ENCODE measurements at places on chromosomes 6 and 20.

- DNase-seq = no peak
Measured at GRCh38 chr6:133314947-133315346, 73.8 kb downstream of the EYA4 start.

DNA sequence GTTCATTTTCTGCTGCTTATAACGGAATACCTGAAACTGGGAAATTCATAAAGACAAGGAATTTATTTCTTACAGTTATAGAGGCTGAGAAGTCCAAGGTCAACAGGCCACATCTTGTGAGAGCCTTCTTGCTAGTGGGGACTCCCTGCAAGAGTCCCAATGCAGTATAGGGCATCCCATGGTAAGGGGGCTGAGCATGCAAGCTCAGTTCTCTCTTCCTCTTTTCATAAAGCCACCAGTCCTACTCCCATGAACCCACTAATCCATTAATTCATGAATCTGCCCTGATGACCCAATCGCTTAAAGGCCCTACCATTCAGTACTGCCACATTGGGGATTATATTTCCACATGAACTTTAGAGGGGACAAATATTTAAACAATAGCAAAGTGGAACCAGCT lies 26.5 kb downstream of the CYB5R4 start:
- no peak for DNase-seq

DNA sequence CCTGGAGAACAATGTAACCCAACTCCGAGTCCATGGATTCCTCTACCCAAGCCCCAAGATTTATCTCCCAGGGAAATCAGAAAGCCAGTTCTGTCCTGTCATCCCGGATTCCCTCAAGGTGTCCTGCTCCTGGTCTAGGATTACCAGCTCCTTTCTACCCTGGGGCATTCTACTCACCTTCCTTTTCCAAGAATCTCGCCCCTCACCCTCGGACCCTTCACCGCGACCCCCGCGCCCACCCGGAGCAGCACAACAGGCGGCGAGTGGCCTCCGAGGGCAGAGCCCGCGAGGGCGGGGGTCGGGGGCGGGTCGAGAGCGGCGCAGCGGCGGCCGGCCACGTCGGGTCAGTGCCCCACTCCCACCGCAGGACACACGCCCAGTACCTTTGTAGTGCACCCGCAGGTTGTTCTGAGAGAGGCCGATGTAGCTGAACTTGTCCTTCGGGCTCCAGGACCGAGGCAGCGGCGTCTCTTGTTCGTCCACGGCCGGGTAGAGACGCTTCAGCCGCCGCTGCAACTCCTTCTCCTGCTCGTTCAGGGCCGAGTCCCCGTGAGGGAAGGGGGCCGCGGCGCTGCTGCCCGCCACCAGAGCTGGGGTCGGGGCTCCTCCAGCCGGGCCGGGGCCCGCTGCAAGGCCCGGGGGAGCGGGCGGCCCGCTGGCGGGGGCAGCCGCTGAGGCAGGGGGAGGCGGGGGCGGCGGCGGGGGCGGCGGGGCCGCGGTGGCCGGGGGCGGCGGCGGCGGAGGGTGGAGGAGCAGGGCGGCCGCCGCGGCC lies 897 bp downstream of the RANBP9 start:
- no peak for DNase-seq

DNA sequence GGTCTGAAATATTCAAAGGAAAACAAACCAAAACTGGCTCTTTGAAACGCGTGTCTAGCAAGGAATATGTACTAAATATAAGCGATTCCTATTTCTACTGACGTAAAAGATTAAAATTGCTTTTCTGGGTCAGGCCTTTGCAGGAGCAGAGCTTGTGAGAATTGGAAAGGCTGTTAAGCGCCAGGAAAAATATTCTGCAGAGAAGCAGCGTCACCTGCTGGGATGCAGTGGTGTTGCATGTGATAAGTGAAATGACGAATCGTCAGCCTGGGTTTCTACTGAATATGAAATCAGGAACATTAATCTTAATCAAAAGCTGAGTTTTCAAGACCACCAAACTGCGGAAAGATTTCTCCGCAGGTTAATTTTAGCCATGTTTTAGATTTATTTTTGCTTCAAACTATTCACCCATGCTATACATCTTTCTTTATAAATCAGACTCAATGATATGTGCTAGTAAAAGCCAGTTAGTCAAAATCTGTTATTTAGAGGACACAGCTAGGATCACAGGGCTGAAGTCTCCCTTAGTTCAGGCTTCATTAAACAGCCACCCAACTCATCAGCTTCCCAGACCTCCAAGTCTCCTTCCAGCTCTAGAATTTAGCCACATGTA lies 67.4 kb downstream of the ALDH8A1 start:
- peak; percentile 74 for DNase-seq

- no peak for DNase-seq
Measured at GRCh38 chr6:113695516-113695915, 161.6 kb upstream of the MARCKS start.

GRCh38 chr6:29153083-29153482 lies 17.6 kb upstream of the OR2J2 start:
- DNase-seq = no peak

- no peak for DNase-seq
Measured at GRCh38 chr6:52293067-52293466, 8.5 kb upstream of the MCM3 start.

- no peak for DNase-seq
Measured at GRCh38 chr6:72677740-72678139, 55.9 kb downstream of the KCNQ5 start.

DNA sequence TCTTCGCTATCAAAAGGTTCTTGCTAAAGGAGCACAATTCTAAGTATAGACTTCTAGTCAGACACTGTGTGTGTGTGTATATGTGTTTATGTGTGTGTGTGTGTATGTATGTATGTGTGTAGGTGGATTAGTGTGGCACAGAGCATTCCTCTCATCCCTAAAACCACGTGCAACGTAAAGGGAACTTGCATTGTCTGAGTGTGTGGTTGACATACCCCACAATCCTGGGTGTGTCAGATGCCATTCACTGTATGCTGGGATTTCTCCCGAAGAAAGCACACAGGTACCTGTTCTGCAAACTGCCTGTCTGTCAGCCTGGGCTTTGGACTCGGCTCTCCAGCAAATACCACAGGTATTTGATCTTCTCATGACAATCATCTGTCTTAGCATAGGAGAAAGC lies 42.3 kb upstream of the TBC1D7 start:
- DNase-seq = peak; percentile 46

DNA sequence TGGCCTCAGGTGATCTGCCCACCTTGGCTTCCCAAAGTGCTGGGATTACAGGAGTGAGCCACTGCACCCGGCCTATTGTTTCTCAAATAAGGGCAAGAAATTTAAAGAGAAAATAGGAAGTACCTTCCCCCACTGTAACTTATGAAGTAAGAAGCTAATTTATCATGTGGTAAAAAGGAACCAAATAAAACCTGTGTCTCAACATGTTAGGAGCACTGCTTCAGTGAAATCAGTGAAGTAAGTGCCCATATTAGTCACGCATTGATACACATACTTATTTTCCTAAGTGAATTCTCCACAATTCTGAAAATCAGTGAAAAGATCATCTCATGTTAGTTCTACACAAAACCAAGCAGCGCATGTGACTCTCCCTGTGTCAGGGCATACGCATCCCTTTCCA lies 14.2 kb upstream of the LPA start:
- DNase-seq = peak; percentile 75

DNA sequence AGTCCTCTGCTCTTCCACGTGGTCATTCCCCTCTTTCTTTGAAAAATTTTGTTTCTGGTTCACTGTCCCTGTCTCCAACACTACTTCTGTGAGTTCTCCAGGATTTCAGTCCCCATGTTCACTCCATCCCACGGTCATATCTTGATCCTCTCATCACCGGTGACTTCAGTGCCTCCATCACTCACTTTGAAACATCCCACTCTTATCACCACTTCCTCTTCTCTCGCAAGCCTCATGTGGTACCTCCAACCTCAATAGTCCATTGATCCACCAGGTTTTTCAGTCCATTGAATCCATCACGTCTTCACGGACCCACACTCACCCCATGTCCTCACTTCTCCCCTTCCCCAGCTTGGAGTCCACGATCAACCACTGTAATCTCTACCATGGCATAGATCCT lies 64.8 kb downstream of the CARMIL1 start:
- DNase-seq = no peak

GRCh38 chr20:40173872-40174271 lies 515.2 kb downstream of the MAFB start:
- no peak for DNase-seq

GRCh38 chr6:147837540-147837939 lies 329.1 kb downstream of the SAMD5 start:
- peak; percentile 4 for DNase-seq

DNA sequence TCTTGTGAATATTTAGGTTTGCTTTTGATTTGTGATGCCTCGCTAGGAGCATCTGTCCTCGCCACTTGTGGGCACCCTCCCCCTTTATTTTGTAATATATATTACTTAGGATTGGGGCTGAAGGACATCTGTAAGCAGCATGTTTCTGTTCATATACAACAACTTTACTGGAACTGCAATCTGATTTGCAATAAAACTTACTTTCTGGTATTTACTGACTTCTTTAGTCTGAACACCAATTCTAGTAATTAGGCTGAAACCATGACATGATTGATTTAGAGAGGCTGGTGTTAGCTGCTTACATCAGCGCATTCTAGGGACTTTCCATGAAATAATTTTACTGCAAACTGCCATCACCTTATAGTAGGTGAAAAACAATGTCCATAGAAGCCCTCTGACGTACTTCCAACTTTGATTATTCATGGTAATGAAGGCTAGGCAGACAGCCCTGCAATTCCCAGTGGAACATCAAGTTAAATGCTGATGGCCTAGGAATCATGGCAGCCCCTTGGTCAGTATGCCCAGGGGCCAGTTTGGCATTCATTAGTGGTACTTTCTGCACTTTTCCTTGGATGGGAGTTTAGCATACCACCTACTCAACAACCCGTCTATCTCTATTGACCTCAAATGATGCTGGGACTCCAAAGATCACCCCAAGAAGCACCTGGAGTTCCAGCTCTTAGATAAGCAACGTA lies 132.9 kb upstream of the MCHR2 start:
- no peak for DNase-seq

GRCh38 chr6:13573669-13574110 lies 711 bp upstream of the SIRT5 start:
- DNase-seq = peak; percentile 58

GRCh38 chr6:136546331-136546730 lies 3.9 kb downstream of the MAP7 start:
- DNase-seq = no peak

GRCh38 chr20:43716123-43716522 lies 10.7 kb downstream of the GTSF1L start:
- no peak for DNase-seq

GRCh38 chr20:38073307-38074071 lies 39.9 kb downstream of the RPRD1B start:
- peak; percentile 61 for DNase-seq
